ENCODE measurements at places on chromosomes 2 and 18.
A peak's percentile ranks its signal among the peaks of the same experiment; 100 is the strongest.

GRCh38 chr18:40473221-40474029 lies 1481.6 kb upstream of the PIK3C3 start:
- DNase-seq = no peak

GRCh38 chr18:71011389-71011788 lies 722.5 kb downstream of the SOCS6 start:
- no peak for DNase-seq

DNA sequence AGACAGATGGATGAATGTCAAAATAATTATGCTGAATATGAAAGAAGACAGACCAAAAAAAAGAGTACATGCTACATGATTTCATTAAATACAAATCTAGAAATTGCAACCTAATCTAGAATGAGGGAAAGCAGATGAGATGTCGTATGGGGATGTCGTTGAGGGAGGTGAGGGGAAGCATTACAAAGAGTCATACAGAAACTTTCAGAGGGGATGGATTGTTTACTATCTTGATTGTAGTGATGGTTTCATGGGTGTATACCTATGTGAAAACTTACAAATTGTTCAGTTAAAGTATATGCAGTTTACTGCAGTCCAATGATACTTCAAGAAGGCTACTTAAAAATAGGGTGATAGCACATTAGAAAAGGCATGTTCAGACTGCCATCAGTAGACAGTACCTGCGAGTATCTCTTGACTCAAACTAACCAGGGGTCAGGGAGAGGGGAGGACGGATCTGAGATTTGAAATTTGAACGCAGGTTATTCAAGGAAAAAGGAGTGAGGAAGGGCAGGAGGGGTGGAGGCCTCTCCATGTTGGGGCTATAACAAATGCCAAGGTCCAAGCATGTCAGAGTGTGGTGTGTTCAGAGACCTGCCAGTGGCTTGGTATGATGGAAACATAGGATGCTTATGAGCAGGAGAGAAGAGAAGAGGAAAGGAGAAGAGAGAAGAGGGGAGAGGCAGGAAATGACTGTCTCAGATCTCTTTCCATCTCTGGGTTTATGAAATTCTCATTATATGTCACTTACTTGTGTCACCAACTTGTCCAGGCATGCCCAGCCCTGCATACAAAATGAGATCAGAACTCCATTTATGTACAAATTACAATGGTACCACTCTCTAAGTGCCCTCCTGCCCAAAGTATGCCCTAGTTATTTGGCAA lies 257.3 kb upstream of the CXCR4 start:
- DNase-seq = no peak

GRCh38 chr2:218257390-218257981 lies 3.3 kb upstream of the GPBAR1 start:
- peak; percentile 70 for DNase-seq

DNA sequence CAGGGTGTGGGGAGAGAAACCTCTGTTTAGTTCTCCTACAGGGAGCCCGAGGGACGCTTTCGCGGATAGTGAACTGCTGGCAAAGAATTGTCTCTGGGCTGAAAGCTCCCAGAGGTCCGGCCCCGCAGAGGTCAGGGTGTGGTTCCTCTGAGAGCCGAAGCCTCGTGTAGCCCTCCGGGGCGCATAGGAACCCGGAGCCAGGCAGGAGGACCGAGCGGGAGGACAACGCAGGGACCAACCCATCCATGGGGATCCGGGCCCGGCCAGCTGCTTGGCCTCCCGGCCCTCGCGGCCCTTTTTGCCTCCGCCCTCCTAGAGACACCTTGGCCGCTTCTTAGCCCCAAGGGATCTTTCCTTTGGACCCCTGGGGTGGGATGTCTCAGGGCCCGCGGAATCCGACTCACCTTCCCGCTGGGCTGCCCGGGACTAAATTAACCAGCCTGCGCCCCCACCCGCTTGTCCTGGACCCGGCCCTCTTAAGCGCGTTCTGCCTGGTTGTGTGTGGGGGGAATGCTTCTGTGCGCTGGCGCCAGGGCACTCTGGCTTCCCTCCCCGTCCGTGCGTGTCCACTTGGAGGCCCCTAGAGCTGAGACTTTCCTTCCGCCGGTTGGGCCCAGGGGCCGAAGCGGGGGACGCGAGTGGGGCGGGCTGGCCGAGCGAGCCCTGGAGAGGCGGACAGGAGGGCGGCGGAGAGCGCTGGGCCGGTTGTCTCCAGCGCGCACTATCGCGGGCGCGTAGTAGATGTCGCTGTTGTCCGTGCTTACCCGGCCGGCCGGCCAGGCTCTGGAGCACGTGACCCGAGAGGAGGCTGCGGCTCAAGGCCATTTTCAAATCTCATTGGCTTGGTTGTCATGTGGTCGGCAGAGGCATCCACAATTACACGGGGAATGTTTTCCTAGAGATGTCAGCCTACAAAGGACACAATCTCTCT lies at the start of gene HOXD10:
Gene HOXD10, plus strand, starts transcription at position 896 of the 931 bp plus-strand sequence. CDS start 56 bp downstream, outside the sequence.
- peak; percentile 27 for DNase-seq

DNA sequence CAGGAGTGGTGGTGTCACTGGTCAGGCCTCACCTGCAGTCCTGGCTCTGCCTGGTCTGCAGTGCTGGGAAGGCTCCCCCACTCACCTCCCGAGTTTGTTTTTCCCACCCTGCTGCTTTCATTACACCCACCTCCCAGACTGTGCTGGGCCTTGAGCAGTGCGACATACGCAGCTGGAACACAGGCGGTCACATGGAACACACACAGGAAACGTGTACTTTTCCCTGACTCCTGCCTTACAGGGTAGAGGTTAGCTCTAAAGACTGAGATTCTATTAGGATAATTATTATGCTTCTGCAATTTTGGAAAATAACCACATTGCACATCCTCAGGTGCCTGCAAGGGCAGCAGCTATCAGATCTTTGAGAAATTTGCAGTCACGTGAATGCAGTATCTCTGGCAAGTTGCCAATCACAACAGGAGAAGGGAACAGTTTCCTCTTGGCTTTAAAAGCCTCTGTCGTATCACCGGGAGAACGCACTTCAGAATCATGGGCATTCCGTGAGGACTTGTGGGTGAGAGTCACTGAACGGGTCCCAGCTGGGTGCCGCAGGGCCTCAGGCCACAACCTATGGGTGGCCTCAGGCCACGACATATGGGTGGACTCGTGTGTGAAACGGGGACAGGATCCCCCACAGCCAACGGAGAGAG lies 136.5 kb downstream of the ZNF236 start:
- DNase-seq = no peak

GRCh38 chr2:224948859-224949258 lies 93.4 kb downstream of the DOCK10 start:
- peak; percentile 2 for DNase-seq

DNA sequence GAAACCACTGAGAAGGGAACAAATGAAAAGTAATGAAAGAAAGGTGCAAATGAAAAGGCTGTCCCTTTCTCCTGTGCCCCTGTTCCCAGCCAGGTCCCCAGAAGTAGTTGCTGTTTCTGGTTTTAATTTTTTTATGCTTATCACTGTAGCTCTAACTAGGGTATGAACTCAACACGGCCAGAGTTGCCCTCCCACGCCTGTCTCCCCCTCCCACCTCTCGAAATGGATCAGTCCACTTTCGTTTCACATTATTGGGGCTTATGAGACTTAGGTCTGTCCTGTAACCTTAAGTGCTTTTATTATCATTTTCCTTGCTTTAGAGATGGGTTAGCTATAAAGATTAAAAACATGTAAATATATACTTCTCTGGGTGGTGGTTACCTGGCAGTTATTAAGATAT lies 8.6 kb downstream of the RBFA start:
- no peak for DNase-seq

GRCh38 chr18:9321736-9322135 lies 12.8 kb upstream of the TWSG1 start:
- DNase-seq = peak; percentile 33

DNA sequence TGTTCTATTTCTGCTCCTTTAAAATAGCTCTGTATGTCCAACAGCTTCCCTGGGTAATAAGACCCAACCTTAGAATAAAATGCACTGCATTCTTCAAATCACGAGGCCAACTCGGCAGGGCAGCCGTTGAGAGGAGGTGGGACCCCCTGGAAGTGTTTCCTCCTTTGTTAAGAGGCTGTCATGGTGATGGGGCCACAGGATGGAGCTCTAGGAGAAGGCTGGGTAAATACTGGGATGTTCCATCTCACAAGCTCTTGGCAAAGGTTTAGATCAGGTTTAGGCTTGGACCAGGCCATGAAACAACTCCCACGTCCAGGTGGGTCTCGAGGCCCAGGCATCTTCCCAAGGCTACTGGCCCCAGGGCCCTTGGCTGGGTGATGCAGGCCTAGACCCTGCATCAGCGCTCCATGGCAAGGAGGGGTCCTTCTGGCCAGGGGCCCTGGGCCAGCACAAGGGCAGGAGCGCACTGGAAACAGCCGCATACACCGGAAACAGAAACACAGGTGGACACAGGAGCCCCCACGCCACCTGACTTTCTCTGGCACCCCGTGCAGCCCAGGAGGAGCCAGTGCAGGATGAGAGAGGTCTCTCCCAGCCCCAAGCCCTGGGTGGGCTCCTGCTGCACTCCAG lies 38.8 kb upstream of the OTOS start:
- DNase-seq = no peak

DNA sequence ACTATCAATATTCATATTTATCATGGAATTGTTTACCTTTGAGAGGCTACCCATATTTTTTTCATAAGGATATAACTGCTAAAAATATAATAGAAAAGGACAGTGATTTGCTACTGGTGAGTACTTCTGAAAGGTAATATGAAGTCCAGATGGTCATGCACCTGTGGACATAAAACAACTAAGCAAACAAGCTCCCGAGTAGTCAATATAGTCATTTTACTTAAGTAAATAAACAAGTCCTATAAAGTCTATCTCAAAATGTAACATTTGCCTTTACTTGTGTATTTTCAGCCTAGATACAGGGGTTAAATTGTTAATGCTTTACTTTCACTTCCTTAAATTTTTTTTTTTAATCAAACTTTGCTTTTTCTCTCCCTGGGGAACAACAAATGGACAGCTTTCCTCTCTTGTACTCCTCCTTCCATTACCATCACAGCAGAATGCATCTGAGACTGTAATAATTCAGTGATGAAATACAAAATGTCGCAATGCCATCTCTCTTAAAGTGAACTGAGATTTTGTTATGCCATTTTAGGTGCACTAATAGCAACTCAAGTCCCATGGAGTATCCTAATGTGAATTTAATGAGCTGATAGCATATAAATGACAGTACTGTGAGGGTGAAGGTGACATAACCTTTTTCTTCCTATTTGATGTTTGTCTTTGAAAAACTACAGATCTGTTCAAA lies 1325.4 kb upstream of the ZEB2 start:
- DNase-seq = no peak

DNA sequence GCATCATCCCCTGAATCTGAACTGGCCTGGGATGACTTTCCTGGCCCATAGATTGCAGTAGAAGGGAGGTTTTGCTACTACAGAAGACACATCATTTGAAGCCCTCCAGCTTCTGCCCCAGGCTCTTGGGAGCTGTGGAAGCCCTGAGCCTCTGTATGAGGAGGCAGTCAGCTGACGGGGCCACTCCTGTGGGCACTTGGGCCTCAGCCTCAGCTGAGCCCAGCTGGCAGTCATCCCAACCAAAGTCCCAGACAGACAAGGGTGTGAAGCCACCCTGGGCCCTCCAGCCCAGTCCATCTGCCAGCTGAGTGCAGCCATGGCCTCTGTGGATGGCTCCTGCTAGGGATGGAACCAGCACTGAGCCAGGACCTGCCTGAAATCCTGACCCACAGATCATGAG lies 502.3 kb upstream of the HS6ST1 start:
- DNase-seq = no peak

DNA sequence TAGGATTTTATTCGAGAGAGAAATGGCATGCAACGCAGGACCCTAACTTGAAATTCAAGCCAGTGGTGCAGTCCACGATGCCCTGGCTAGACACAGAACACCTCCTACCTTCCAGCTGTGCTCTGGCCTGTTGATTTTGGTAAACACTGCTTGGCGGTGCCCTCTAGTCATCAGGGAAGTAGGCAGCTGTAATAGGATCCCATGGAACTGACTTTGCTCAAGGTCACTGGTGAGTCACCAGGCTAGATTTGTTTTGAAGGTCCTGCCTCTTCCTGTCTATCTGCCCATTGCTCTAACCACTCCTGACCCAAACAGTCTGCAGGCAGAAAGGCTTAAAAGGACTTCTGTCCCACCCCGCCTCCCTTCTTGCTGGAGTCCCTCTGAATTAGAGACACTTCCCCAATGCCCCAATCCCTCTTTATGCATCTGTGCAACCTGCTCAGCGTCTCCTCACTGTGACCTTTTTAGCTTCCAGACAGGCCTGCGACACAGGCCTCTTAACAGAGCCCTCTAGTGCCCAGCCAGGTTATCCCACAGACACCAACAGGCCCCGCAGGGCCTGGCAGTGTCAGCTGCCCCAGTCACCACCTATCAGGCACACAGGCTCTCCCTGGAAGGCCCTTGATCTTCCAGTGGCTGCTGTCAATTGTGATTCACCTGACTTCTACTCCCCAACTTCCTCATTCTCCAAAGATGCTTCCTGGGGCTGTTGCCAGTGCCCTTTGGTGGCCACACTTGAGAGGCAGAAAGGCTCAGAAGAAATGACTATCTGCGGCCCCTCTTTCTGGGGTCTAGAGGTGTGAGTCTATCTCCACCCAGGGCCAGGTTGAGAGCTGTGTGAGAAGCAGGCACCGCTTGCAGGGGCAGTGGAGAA lies 5.2 kb downstream of the TMEM127 start:
- peak; percentile 66 for DNase-seq
